A673 (cell line): ENCODE measurements at places on chromosomes 6 and 20.

DNA sequence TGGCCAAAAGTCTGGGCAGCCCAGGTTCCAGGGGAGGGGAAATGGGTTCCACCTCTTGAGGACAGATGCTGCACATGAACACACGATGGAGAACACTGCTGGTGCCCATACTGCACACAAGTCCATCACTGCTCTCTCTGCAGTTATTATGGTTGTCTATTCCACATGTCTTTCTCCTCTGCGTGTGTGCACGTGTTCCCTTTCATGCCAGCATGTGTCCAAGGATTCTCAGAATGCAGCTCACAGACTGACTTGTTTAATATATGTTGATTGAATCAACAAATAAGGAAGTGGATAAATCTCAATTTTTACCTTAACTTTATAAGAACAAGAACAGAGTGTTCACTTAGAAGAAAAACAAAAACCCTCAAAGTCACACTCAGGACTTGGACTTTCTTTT lies 158.9 kb downstream of the FNDC1 start:
- no peak for DNase-seq

GRCh38 chr6:116444575-116444974 lies 16.6 kb upstream of the CALHM6 start:
- no peak for DNase-seq

DNA sequence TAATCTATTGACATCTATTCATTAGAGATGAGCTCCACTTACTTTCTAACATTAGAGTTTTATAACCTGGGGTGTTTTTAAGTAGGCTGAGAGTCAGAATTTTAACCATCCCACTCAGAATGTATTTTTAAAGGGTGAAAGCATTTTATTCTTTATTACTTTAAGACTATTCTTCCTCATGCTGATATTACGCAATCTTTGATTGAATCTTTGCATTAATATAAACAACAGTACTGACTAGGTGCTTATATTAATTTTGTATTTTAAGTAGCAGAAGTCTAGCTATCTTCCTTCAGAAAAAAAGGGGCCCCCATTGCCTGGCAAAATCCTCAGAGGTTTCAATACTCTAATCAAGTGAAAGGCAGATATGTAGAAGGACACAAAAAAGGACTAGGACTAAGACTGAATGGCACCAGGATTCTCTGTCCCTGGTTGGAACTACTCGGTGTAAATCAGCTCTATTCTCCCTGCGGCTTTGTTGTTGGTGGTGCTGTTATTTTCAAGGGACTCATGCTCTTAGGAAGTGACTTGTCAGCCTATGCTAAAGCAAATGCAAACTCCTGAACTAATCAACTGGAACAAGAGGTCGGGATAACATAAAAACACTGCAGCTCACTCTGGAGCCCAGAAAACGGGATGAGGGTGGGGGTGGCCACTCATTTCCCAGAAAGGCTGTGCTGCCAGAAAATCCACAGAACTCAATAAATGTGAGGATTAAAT lies 1324.4 kb downstream of the GRIK2 start:
- no peak for DNase-seq

GRCh38 chr6:54353975-54354374 lies 45.7 kb downstream of the TINAG start:
- no peak for DNase-seq

DNA sequence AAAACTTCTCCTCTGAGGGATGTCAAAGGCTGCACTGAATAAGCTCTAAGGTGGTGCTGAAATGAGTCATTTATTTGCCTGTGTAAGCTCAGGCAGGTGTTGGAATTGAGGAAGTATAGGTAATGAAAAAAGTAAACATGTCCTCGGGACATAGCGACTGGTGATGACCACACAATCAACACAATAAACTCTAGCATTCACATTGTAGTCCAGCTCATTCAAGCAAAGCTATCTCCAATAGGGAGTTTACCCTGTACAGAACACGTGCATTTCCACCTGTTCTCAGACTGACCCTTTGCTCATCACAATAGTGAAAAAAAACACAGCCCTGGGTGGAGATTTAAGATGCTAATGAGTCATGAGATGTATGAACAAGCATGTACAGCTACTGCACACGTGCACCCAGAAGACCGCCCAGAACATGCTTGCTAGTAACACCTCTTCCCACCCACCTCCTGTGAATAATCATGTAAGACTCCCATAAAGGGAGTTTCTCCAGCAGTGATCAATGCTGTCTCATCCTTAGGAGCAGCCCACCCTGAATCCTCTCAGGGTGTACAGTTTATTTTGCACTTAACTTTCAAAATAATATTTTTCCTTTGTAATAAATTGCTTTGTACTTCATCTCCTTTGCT lies 33.0 kb upstream of the POU5F1 start:
- peak; percentile 69 for DNase-seq

GRCh38 chr20:2524709-2525506 lies 11.5 kb upstream of the TMC2 start:
- DNase-seq: peak; percentile 78

GRCh38 chr6:89975991-89976693 lies 81.9 kb downstream of the GJA10 start:
- DNase-seq: peak; percentile 28

DNA sequence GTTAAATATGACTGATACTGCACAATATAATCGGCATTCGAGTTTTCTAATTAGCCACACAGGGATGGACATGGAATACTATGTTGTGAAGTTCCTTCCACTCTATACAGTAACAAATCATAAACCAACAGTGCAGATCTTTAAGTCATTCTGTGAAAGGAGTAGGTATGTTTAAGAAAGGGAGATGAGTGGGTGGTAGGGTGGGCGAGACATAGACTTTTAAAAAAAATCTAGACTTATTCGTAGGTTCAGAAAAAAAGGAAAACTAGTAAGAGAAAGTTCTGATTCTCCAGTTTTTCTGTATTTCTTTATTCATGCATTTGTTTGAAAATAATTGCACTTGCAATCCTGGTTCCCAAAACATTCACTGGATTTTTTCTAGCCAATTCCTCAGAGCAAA lies 61.8 kb downstream of the SYNDIG1 start:
- DNase-seq: no peak

GRCh38 chr6:156833755-156834154 lies 56.6 kb downstream of the ARID1B start:
- DNase-seq: no peak

DNA sequence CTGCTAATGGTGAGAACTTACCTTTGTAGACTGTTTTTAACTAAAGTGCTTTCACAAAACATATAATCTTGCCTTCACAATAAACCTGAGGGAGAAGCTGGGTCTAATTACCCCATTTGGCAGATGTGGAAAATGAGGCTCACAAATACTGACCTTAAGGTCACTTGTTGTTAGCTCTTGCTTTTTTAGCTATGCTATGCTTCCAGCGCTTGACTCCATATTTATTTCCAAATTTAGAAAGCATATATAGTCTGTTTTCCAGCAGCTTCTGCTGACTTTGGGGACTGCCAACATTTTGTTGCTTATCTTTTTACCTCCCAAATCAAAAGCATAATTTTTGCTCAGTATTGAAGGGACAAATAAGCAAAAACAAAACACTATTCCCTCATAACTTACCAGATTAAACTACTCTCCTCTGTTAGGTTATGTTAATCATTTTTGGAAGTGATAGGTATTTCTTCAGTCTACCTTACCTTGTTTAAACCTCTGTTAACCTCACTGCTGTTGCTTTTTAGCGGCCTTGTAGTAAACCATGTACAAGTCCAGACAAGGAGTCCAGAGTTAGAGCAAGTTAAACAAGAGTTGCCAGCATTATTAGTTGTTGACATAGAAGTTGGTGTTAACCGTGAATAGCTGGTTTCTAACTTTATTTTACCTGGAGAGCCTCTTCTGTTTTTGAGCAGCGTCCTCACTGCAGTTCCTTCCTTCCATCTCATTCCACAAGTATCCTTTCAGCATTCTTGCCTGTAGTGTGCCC lies 4.9 kb upstream of the BTBD3 start:
- no peak for DNase-seq

GRCh38 chr20:62156592-62157386 lies 13.2 kb downstream of the SS18L1 start:
- peak; percentile 77 for DNase-seq

GRCh38 chr6:87661016-87661415 lies 41.0 kb downstream of the AKIRIN2 start:
- DNase-seq: no peak

DNA sequence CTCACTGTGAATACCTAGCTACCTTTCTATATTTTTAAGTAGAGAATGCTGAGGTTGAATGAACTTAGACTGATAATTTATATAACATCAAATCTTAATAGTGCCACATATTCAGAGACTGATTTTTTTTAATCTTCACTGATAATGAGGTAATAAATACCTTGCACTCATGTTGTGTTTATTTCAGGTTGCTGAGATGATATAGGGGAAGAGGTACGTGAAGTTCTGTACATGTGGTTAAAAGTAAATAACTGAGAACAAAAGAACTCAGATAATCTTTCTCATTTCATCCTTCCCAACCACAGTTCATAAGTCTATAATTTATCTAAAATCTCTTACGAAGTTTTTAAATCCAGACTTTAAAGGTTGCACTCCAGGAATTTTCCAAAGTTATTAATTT lies 6.4 kb downstream of the NHSL1 start:
- no peak for DNase-seq

DNA sequence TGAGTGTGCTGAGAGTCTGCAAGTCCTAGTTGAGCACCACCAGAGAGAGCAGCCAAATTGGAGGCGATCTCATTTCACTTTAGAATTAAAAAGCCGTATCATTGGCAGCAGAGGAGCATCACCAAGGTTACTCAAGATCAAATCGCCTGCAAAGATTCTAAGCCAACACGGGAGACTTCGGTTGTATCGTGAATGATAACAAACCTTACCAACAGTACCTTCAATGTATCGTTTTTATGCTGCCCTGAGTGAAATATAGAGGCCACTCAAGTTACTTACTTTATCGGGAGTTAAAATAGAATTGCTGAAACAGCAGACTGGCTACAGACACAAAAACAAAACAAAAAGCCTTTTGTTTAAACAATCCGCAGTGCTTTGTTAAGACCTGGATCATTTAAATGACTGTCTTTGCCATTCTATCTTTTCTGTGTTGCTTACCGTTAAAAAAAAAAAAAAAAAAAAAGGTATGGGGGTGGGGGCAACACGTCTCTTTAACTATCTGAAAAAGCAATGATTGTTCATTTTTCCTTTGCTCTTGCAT lies 14.2 kb downstream of the NHSL1 start:
- DNase-seq: no peak

GRCh38 chr6:152636021-152636608 lies 1.0 kb downstream of the SYNE1 start:
- DNase-seq: peak; percentile 28

GRCh38 chr6:78770765-78771164 lies 96.6 kb upstream of the IRAK1BP1 start:
- no peak for DNase-seq

DNA sequence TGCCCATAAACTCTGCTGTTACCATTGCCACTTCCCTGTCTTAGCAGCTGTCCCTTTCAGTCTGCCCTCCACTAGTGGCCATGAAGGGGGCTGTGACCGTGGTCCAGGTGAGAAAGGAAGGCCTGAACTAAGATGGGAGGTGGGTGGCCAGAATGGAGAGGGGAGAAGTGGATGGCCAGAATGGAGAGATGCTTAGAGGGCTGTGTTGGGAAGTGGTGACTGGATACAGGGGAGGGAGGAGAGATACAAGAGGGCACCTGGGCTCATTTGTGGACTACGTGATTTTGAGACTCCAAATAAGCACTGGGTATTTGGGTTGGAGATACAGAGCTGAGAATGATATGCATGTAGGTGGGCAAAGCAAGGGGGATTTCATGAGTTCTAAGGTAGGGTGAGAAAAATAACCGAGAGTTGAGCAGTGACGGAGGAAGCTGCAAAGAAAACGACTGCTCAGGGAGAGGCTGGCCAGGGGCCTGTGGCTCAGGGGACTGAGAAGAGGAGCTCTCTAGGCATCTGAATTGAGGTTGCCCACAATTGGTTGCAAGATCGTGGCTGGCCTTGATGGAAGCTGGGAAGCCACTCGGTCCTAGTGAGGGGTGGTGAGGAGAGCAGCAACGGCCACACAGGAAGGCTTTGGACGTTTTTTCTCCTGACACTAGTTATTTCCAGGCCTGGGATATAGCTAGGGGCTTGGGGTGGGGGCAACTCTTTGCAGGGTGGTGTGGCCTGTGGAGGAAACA lies 36.9 kb downstream of the PANK2 start:
- DNase-seq: no peak

GRCh38 chr20:51508780-51509179 lies 33.7 kb downstream of the NFATC2 start:
- no peak for DNase-seq

DNA sequence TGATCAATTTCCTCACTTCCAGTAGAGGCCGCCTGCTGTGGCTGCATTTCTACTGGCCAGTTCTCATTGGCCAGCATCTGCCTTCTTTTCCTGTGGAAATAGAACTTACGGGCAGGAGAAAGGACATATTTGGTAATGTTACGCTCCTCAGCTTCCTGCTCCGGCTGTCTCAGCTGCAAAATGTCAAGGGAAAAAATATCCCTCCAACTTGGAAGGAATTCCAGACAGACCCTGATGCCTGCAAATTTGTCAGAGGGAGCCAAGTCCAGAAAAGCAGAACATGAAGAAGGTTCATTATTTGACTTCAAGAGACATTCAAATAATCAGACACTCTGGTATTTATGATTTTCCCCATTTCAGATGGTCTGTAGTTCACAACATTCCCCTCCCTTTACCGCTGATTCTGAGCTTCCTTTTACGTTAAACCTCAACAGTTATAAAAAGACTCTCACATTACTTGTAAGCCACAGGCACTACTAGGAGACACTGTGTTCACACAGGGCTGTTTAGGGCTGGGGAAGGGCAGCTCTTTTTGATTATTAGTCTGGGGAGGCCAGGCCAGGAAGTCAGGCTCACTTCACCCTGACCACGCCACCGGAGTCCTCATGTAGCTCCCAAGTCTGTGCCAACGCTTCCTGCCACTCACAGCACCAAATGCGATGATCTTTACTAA lies 179.6 kb upstream of the CCN2 start:
- no peak for DNase-seq

GRCh38 chr6:119800526-119800925 lies 451.0 kb upstream of the MAN1A1 start:
- no peak for DNase-seq

- no peak for DNase-seq
Observed at GRCh38 chr6:163466839-163467390, 52.4 kb downstream of the QKI start.

GRCh38 chr6:66849843-66850242 lies 1142.8 kb upstream of the EYS start:
- DNase-seq: no peak

GRCh38 chr6:85115876-85116275 lies 334.0 kb upstream of the NT5E start:
- DNase-seq: no peak

- DNase-seq: no peak
Observed at GRCh38 chr6:170289180-170289931, 1.5 kb downstream of the DLL1 start.

DNA sequence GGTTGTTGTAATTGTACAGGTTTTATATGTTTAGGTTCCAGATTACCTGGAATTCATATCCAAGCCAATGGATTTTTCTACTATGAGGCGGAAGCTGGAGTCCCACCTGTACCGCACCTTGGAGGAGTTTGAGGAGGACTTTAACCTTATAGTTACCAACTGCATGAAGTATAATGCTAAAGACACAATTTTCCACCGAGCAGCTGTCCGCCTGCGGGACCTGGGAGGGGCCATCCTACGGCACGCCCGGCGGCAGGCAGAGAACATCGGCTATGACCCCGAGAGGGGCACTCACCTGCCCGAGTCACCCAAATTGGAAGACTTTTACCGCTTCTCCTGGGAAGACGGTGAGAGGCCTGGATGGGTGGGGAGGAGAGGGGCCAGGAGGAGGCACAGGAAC lies 13.6 kb downstream of the BRPF3 start:
- DNase-seq: no peak
